ENCODE measurements at places on chromosomes 4 and X.
A peak's percentile ranks its signal among the peaks of the same experiment; 100 is the strongest.

DNA sequence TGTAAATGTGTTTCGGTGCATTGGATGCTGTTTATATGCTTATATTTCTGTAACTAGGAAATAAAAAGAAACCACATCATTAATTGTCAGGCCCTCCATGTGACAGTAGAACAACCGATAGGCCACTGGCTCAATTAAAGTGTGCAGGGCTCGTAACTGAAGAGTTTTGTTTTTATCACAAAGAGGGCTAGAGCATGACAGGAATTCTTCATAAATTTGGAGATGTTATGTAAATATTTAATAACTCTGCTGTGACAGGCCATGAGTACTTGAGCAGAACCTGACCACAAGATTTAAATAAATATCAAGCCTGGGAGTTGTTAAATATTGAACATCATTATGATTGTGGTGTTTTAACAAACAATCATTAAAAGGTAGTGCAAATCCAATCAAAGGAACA lies 55.9 kb downstream of the MID1 start:
- DNase-seq = no peak

DNA sequence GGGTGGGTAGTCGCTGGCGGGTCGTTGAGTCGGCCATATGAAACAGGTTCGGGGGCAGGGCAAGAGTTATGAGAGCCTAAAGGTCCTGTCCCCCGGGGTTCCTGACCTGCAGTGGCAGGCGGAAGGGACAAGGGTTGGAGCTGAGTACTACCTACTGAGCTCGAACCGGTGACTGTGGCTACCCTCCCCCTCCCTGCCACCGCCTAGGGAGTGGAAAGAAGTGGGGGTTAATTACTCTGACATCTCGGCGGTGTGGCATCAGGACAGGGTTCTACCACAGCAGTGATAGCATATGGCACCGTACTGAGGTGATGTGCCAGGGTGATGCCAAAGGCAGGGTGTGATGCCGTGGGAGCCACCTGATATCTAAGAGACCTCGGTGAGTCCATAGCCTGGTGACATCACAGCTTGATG lies 307 bp downstream of the ATG4A start:
- DNase-seq = peak; percentile 7

GRCh38 chr4:110615353-110616237 lies 7.3 kb downstream of the PITX2 start:
- DNase-seq = no peak

GRCh38 chr4:173537613-173538147 lies 7.7 kb upstream of the HAND2 start:
- DNase-seq = peak; percentile 24

DNA sequence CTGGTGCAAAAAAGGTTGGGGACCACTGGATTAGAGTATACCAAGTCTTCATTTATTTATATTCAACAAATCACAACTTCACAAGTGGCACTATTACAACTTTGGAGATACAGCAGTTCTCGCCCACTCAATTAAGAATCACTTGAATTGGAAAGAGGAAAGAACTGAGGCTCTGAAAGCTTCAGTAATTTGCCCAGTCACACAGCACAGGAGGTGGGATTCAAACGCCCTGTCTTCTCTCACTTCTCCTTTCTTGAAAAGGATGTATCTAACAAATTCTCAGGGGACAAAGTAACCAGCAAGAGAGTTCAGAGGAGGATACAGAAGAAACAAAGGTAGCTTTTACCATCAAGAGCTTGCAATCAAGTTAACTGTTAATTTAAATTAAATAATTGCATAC lies 12.4 kb downstream of the SMIM14 start:
- no peak for DNase-seq

- no peak for DNase-seq
These were observed 48.4 kb downstream of the GPC3 start for GRCh38 chrX:133937022-133937421.

DNA sequence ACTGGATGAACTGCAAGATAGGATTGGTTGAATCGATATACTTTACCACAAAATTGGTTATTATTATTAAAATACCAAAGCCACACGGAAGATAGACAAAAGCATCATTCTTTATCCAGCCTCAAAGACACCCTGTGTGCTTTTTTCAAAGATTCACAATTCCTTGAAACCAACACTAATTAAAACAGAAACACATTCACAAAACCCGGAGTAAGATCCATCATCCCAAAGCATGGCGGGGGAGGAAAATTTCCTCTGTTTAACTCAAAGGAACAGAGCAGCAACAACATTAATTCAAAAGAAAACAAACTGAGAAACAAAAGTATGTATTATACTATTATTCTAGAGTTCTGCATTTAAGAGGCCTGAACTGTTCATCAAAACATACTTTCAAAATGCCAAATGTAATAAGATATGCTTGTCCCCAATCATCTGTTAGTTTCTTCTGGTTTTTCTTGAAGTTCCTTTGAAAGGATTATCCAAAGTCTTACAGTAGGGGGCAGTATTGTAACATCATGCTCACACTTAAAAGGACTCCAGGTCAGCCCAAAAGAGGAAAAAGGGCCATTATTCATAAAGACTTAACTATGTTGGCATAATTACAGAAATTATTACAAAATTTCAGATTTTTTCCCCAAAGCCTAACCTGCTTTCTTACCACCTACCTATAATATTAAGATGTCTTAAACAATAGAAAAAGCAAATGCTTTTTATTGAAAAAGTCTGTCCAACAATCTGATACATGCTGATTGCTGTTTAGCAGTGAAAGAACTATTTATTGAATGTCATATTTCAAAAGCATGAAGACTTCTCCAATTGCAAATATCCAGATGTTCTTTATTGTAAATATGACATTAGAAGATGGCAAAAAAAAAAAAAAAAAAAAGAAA lies 168.7 kb downstream of the SCFD2 start:
- DNase-seq = peak; percentile 89

GRCh38 chr4:5218376-5219069 lies 167.2 kb downstream of the STK32B start:
- no peak for DNase-seq

DNA sequence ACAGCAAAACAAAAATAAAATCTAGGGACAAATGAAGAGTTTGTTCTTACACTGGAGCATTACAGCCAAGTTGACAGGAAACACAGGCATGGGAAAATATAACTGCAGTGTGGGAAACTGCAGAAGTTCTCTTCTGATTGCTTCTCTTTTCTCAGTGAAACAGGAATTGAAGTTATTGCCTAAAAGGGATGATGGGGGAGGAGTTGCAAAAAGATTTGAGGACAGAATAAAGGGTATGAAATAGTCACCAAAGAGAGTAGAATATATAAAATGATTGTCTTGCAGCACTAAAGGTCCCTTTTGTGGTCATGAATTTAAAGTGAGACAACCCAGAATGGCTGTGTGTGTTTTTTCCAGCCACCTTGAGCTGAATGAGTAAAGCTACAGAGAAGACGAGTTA lies 103.7 kb downstream of the JADE1 start:
- peak; percentile 33 for DNase-seq

Data from muscle of back (tissue), 13 donors.